ENCODE measurements at places on chromosomes 6 and 20.

DNA sequence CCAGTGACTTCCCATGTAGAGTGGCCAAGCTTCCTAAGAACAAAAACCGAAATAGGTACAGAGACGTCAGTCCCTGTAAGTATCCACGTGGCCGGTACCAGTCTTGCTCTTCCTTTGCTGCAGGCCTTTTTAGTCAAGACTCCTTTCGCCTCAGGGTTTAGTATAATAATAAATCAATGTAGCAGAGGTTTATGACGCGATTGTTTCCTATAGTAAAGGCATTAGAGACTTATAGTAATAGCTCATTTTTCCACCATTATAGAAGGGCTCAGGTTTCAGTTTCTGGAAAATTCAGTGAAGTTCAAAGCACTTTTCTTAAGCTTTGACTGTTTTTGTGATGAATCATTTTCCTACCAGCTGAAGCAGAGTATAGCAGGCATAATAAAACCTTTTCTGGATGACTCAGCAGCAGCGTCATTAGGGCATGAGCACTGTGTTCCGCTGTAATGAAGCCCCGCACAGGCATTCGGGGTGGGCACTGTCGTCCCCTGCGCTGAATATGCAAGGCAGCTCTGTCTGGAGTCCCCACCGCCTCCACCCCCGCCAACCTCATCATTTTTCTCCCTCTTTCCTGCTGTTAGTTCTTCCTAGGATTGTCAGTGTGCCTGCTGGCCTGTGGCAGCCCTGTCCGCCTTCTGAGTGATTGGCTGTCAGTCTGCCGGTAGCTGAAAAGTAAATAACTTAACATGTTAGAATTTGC is 51.3 kb downstream of the PTPN1 start:
- DNase-seq, result no peak

DNA sequence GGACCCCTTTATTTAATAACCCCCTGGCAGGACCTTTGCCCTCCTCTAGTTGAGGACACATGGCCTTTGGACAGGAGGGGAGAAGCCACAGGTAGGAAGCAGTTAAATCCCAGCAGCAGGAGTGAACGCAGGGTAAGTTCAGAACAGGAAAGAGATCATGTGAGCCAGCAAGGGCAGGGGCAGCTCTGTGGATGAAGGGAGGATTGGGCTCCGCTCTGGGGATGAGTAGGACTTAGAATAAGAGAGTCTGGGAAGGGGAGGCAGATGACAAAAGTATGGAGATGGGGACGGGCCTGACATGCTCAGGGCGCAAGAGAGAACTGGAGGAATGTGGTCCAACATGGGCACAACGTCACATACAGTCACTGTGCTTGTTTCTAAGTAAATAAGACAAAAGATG is 89.0 kb downstream of the NDUFAF5 start:
- no peak for DNase-seq

DNA sequence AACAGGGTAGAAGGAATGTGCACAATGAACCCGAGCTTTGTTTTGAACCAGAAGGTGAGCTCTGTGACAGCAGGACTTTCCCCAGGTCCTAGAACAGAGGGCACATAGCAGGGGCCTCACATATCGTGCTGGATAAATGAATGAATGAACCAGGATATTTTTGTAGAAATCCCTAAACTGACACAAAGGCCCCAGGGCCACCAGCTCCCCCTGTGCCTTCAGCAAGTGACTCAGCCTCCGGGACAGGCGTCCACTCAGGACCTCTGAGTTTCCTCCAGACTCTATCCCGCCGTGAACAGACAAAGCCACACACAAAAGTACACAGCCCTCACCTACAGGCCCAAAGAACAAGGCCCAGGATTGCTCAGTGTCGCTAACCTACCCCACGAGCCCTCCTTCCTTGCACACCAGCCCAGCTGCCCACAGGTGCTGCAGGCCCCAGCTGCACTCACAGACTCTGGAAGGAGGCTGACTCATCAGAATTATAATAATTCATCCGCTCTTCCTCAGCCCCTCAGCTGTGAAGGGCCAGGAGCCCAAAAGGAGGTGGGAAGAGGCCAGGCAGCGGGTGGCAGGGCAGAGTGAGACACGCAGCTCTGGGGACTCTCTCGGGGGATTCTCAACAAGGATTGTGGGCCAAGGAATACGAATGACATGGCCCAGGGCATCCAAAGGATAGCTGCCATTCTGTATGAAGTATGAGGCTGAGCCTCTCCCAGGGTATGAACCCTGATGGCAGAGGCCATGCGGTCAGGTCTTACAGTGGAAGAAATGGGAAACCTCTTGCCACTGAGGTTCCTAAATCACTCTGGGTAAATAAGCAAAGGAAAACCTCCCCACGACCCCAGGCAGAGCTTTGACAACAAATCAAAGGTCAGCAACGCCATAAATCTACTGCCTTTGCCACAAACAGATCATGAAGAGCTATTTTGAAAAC is 40.9 kb downstream of the SUMO4 start:
- DNase-seq, result no peak

- no peak for DNase-seq
Measured at GRCh38 chr6:90184334-90185298, 112.0 kb downstream of the BACH2 start.

GRCh38 chr6:136225496-136225895 is 24.6 kb downstream of the MTFR2 start:
- DNase-seq, result no peak

GRCh38 chr20:17845701-17846475 is 122.7 kb downstream of the SNX5 start:
- DNase-seq, result no peak

GRCh38 chr20:51017251-51017650 is 5.7 kb downstream of the KCNG1 start:
- DNase-seq, result no peak

DNA sequence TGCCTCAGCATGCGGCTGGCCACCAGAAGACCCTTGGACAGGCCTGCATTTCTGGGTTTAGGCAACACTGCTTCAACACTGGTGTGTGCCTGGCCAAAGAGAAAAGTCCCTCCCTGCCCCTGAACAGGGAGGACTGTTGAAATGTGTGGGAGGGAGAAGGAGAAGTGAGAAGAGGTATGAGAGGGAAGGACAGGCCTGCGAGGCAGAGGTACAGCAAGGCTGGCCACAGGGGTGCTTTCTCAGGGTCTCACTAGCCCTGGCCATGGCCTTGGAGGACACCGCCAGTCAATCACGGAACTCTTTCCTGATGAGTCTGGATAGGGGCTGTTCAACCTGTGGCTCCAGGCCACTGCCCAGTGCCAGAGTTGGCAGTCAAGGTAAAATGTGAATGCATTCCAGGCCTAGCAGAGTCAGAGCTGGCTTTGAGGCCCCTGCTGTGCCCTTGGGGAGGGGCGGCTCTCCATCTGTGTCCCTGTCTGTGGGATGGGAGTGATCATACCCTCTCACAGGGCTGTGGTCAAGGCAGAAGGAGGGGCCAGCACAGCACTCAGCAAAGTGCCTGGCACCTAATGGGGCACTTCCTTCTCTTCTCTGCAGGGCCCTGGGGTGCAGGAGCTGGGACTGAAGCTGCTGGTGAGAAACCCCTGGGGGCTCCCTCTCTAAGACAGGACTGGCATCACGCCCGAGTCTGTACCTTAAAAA is 43.2 kb upstream of the CDH22 start:
- no peak for DNase-seq

GRCh38 chr20:38430679-38431325 is 4.3 kb downstream of the SNHG17 start:
- no peak for DNase-seq

- DNase-seq, result no peak
Measured at GRCh38 chr6:77839292-77839691, 186.5 kb downstream of the MEI4 start.

DNA sequence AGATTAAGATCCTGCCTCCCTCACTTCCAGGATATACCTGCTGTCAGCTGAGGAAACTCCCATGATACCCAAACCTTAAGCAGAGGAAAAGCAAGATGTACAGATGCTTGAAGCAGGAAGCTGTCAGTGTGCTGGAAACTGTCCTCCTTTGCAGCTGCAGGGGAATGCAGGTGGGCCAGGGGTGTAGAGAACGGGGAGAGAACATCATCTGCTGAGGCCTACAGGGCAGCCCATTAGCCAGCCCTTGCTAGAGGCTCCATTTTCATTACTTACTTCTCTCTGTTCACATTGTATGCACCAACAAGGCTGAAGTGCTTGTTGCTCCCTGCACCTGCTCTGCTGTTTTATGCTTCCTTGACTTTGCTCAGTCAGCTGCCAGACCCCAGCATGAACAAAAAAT is 119.1 kb downstream of the PRND start:
- no peak for DNase-seq

GRCh38 chr20:33732166-33732970 is 572 bp downstream of the ZNF341 start:
- DNase-seq, result peak; percentile 87

DNA sequence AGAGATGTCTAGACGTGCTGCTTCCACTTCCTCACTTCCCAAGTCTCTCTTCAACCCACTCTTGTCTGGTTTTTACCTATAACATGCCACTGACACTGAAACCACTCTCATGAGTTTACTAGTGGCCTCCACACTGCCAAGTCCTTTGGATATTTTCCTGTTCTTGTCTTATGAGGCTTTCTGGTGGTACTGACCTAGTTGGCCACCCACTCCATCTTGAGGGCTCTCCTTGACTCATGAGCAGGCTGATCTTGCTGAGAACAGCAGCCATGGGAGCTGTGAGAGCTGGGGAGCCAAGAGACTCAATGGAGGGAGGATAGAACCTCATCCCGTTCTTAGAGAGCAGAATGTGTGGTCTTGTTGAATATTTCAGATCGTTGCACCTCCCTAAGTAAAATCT is 283.4 kb upstream of the PRDM1 start:
- no peak for DNase-seq

All from AML-193 (cell line).